ENCODE measurements at places on chromosomes 4 and X.

GRCh38 chrX:125778261-125778660 is 387.8 kb downstream of the DCAF12L2 start:
- no peak for DNase-seq

- DNase-seq = no peak
These were observed 144.5 kb downstream of the APBB2 start for GRCh38 chr4:41069838-41070237.

DNA sequence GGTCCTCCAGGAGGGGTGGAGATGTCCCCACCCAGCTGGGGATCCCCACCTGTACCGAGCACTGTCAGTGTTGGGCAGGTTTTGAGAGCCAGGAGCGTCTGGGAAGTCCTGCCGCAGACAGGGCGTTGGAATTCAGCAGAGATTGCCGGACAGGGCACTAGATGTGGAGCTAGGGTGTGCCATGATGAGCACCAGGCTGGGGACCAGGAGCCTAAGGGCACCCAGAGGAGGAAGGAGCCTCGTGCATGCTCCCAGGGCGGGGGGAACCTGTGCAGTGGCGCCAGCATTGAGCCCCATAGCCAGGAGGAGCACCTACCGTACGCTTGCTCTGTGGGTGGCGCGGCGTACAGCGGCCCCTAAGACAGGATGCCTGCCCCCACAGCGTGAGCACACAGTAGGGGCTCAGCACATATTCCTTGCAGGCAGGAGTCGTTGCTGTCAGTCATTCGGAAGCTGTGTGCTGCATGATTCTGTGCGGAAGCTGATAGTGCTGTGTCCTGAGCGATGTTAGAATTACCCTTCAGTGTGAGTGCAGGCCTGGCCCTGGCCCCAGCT is 18.8 kb upstream of the TADA2B start:
- no peak for DNase-seq

DNA sequence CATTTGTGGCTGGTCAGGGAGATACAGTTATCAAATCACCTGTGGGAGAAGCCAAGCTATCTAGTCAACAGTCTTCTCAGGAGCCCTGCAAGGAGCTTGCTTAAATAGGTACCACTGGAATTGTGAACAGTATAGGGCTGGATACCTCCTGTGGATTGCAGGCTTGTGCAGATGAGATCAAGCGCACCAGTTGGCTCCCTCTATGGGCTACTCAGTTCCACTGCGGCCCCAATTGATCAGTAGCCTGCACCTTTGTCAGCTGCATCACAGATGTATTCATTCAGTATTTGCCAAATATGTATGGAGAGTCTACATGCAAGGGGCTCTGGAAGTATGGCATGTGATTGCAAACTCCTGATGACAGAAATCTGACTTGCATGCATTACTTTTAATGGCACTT is 28.6 kb downstream of the TEX13A start:
- DNase-seq = peak; percentile 13

DNA sequence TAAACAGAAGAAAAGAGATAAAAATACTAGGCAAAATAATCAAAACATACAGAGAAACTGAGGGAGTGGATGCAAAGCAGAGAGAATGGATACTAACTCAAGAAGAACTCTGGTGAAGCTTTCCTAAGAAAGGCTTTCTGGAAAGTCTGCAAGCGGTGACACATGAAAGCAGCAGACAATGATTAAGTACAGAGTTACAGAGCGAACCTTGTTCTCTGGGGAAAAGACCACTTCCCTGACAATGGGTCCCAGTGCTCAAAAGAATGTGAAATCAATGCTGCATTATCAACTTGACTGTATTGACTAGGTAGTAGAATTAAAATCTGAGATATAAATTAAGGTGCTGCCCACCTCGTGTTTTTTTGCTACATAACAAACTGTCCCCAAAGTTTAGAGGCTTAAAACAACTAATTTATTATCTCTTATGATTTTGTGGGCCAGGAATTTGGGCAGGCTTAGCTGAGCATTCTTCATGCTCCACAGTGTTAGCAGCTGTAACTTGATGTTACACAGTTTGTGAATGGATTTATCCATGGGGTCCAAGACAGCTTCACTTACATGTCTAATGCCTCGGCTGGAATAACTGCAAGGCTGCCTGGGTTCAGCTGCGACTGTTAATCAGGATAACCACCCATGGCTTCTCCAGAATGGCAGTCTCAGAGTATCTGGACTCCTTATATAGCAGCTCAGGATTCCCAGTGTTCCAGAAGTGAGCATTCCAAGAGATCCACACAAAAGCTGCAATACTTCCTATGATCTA is 106.9 kb upstream of the INPP4B start:
- DNase-seq = no peak

DNA sequence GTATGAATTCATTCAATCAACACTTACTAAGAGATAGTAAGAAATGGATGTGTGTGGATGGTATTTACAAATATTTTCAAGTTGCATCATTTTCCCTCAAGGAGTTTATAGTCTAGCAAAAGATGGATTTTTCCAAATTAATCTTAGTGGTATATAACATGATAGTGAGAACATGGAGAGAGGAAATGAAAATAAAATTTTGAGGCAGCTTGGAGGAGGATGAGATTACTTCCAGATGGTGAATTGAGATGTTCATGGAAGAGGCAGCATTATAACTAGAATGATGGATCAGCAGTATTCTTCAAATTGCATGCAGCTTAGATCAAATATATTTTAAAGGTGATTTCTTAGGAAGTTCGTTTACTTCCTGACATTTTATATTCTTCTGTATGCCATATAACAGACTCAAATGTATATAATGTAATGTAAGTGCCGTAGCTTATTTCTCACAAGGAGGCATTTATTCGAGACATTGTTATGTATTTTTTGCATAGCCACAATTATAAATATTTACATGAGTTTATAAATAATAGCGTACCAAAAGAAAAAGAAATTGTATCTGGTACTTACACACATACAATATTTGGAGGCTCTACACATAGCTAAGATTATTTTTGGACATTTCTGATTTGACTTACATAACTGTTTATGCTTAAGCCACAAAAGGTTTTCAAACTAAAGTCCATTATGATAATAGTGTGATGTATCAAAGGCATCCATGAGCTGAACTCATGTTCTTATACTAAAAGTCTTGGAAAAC is 439.4 kb downstream of the SPRY1 start:
- no peak for DNase-seq

DNA sequence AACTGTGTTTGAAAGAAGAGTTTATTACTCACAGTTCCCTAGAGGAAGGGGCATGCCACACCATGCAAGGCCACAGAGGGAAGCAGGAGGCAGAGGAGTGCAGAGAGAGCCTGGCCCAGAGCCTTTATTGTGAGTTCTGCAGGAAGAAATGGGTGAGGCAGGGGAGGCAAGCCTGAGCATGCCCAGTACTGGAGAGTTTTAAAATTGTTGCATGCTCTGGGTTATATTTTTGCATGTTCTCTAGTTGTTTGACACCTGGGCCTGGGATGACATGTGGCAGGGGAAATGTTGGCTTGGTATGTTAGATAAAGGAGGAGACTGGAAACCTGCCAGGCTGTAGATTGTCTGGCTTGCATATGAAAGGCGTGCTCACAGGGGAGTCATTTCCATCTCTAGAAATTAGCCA is 19.7 kb upstream of the CRMP1 start:
- DNase-seq = no peak

DNA sequence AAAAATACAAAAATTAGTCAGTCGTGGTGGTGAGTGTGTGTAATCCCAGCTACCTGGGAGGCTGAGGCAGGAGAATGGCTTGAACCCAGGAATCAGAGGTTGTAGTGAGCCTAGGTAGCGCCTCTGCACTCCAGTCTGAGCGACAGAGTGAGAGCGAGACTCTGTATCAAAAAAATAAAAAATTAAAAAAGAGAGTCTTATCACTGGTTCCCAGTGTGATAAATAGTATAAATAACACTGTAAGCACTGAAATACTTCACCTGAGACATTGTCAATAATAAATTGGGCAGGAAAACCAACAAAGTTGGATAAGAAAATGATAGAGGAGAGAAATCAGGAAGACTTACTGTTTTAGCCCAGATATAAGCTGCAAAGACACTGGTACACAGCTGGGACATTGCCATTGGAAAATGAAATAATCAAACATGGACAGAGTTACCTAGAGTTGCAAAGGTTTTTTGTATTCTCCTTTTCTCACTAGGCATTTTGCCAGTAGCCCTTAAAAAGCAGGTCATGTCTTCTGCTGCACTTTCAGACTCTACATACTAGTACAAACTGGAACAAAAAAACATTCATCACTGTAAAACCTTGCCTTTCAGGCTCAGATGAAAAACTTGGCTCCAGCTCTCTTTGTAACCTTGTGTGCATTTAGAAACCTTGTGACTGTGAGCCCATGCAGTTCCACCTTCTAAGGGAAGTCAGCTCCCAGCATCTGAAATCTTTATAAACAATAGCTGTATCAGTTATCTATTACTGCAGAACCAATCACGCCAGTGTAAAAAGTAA is 55.0 kb upstream of the PPP1R2C start:
- DNase-seq = no peak

GRCh38 chr4:138916763-138917162 is 98.8 kb upstream of the NOCT start:
- no peak for DNase-seq

DNA sequence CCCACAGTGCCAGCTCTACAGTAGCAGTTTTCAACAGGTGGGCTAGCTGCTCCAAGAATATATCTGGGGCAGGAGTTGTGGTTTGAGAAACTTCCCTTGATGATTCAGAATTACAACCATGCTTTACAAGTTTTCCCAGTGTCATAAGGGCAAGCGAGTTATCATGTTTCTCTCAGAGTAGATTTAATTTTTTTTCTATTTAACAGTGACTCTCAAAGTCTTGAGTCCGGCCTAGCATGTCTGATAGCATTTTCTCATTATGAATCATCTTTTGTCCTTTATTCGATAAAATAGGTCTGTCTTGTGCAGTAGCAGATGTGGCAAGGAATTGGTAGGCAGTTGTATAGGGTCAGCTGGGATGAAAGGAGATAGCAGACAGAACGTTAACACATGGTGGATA is 62.2 kb upstream of the SPANXD start:
- DNase-seq = peak; percentile 1

DNA sequence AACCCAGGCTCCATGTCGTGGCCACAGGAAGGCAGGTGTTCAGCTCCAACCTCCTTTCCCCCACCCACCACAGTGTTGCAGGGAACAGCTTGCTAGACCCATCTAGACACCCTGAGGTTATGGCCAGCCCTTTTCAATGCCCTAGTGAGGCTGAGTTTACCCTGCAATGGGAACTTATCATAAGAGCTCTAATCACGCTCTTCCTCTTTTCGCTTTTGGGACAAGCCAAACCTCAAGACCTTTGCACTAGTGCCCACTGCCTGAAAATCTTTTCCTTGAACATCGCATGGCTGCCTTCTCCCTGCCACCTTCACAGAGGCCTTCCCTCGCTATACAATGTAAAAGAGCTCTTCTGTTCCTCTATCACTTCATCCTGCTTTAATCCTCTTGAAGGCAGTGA is 2.4 kb upstream of the FGFBP2 start:
- no peak for DNase-seq

- DNase-seq = peak; percentile 74
These were observed 469.2 kb upstream of the DIPK2B start for GRCh38 chrX:45669715-45670340.

GRCh38 chrX:40912166-40912565 is 173.1 kb upstream of the USP9X start:
- DNase-seq = no peak

DNA sequence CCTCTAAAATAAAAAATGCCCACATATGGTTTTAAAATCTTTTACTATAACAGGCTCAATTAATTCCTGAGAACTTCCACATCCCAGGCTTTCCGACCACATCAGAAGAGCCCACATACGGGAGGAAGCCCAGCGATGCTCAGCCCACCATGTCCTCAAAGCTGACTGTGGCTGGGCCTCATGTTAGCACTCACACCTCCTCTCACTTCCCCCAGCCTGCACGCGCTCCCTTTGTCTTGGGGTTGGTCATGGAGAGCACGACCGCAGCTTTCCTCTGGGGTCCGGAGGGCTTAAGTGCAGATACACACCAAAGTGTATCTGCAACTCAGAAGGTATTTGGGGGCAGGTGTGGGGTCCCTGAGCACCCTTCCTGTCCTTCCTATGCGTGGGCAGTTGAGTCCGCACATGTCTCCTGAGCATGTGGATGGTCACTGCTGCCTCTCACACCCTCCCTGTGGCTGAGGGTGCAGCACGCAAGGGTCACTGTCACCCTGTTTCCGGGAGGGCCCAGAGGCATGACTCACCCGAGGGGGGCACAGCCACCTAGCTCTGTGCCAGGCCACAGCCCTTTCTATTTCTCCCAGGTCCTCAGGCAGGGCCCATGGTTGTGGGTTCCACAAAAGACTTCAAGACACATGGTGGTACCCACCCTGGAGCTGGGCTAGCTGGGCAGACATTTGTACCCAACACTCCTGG is 21.2 kb downstream of the WDR1 start:
- DNase-seq = no peak

DNA sequence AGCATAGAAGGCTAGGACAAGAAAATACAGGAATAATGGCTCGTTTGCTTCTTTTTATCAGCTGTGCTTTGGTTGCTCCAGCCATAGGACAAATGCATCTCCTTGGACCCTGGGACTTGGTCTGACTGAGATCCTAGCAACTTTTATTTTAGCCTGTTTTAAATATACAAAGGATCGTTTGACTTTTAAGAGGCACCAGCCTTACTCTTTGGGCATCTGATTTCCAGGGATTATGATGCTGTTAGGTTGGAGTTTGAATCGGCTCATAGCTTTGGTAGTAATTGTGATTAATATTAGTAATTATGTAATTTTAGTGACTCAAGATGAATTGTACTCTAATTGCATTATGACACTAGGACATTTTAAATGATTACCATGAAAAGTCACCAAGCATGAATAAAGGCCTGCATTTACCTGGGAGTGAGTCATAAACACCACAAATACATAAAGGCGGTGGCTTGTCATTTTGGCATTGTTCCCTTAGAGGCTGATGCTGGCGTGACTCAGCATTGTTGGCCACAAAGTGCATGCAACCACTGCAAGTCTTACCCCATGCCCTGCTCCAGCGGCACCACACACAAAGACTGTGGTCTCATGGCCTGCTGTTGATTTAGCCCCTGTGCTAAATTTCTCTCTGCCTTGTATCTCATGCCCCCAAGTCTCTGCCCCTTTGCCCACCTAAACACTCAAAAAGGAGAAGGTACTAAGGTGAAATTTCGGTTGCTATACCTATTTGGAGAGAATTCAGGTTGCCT is 12.4 kb downstream of the GPAT3 start:
- peak; percentile 95 for DNase-seq

GRCh38 chrX:74343343-74344279 is 39.6 kb downstream of the ZCCHC13 start:
- DNase-seq = peak; percentile 90

DNA sequence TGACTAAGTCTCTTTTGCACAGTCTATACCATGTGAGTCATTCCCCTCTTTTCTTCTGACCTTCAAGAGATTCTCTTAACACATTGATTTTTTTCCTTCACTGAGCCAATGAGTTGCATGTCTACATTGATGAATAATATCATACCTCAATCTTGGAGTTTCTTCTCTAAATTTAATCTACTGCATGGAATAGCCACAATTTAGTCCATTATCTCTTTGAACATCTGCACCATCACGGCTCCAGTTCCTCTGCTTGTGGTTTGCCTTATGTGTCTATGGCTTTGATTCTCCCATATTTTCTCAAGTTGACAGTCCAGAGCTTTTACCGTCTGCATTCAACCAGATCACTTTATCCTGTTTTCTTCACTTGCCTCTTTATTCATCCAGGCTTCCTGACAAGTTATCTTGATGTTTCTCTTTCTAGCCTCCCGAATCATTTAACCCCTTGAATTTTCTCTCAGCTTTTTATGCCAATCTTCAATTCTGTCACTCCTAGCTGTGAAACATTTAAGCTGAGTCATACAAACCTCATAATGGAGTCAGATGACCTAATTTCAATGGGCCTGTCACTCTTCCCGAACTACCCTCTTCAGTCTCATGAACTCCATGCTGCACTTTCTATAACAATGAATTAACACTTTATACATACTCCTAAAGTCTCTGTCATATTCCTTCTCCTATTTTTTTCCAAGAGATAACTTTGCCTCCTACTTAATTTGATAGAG is 222.3 kb downstream of the CPE start:
- no peak for DNase-seq

Measured in fibroblast of skin of abdomen (primary cell).